ENCODE measurements at places on chromosomes 1 and 21.

DNA sequence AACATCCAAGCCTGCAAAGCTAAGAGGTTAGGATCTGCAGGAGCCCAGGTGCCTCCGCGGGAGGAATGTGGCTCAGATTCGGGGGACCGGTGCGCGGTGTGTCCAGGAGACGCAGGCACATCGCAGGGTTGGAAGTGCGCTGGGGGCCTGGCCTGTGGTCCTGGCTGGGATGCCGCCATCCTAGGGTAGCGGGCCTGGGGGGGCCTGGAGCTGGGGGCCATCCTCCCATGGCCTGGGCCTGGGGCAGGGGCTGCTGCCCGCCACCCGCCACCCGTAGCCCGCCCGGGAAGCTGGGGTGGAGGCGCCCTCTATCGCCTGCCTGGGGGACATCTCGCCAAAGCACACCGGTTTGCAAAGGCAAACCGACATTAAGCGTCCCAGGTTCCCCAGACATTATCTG, 170.6 kb upstream of the ARHGEF16 start:
- DNase-seq: no peak

GRCh38 chr1:26690576-26691031, 5.2 kb upstream of the ARID1A start:
- DNase-seq: no peak

DNA sequence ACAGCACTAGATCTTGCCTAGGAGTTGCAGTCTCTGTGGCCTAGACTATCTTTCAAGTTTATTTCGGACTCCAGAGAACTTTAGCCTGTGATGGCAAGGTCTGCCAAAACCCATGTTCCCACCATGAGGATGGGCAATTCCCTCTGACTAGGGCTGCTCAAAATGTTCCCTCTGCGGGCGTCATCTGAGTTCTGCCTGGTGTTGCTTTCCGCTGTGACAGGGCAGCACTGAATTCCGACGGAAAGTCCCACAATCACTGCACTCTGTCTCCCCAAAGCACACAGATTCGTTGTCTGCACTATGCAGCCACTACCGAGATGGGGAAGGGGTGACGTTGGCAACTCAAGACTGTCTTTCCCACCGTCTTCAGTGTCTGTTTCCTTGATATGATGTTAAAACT, 75.2 kb downstream of the CATSPERE start:
- DNase-seq: no peak

- no peak for DNase-seq
These were observed 48.5 kb downstream of the WNT9A start for GRCh38 chr1:227899141-227899819.

DNA sequence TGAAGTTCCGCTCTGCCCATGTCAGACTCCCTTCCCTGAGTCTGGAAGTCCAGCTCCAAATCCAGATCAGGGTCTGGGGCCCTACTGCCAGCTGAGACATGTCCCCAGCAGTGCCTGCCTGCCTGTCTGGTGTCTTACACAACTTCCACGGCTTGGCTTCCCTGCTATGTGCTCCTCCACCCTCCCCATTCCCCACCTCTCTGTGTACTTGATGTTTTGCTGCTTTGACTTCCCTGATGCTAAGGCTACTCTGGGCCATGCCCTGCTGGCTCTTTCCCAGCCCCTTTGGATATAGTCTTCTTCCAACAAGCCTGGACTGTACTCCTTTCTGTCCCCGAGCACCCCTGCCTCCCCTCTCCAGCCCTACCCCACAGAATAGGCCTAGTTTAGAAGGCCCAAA, 7.3 kb downstream of the GJA5 start:
- DNase-seq: no peak

GRCh38 chr1:2430592-2430973, 18.2 kb upstream of the PEX10 start:
- no peak for DNase-seq

DNA sequence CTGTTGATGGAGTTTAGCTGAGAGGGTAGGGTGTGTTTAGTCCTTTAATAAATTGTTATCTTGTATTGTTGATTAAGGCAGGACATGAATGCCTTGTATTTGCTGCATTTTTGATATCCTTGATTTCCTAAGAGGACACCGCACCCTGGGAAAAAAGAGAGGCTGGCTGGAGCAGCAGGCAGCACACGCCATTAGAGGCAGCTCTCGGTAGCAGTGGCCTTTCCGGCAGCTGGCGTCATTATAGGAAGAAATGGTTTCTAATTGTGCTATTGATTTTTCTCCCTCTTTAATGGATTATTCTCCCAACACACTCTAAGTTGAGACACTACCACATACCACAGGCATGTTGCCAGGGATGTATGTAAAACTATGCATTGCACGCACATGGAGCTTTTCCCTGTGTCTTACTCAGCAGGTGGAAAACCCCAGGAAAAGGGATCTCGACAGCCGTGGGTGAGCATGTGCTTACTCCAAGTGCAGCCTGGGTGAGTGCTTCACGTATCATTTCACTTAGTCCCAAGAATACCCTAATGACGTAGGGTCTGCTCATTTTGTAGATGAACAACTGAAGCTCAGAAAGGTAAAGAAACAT, 440.4 kb upstream of the RUNX1 start:
- no peak for DNase-seq

- DNase-seq: no peak
These were observed 106.7 kb upstream of the KLHDC7A start for GRCh38 chr1:18373882-18374493.
